ENCODE measurements at places on chromosomes 4 and X.

- no peak for DNase-seq
These were observed 997.1 kb downstream of the RAB28 start for GRCh38 chr4:12487000-12487399.

GRCh38 chr4:66693694-66694093 is 851.6 kb downstream of the CENPC start:
- DNase-seq, result no peak

- DNase-seq, result no peak
These were observed 34.8 kb downstream of the GPR101 start for GRCh38 chrX:136999024-136999423.

- DNase-seq, result no peak
These were observed 135.2 kb downstream of the PDE5A start for GRCh38 chr4:119493419-119493818.

GRCh38 chrX:11575332-11575731 is 90.4 kb downstream of the ARHGAP6 start:
- no peak for DNase-seq

DNA sequence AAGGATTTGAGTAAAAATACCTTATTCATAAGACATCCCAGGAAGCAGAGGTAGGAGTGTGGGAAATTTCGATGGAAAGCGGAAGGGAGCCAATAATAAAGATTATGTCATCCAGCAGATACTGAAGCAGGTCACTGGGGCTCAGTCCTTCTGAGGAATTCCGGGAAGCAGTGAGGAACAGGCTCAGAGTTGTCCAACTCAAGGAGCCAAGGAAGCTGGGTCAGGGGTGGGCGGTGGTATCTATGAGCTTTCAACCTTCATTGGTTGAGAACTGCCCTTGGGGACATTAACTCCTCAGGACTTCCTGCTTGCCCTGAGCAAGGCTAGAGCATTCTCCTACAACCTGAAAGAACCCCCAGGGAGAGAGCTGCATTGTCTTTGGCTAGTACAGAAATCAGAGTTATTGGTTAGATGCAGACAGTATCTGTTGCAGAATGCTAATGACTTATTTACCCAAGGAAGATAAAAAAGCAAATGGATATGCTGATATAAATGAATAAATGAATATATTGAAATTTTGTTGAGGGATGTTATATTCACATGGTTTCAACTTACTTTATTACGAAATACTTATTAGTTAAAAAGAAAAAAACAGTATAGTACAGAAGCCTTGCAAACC is 68.2 kb downstream of the DMP1 start:
- DNase-seq, result no peak

GRCh38 chr4:89242216-89242615 is 65.4 kb downstream of the GPRIN3 start:
- no peak for DNase-seq

DNA sequence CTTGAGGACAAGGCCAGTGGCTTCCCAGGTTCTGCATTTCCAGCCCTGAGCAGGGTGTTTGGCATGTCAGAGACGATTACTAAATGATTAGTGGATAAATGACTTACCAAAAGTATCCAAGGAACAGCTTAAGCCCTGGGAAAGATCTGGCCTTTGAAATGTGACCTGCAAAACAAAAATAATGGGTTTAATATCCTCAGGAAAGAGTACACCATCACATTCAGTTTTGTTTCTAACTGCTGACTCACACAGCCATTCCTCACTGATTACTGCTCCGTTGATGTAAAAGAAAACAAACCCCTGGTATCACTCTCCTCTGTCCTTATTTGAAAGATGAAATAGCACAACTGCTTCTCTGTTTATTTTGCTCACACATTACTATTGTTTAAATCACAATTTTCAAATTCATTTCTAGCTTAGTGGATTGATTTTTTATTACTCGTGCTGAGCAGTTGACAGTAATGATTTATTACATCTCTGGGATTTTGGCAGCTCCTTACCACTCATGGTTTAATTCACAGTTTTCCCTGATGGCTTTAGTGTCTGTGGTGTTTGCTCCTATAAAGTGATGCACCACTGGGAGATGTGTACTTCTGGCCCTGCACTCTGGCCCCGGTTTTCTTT is 117.0 kb downstream of the CBLL2 start:
- no peak for DNase-seq

All from head of caudate nucleus (tissue), 42 donors.